ENCODE measurements at places on chromosomes 11 and 22.

DNA sequence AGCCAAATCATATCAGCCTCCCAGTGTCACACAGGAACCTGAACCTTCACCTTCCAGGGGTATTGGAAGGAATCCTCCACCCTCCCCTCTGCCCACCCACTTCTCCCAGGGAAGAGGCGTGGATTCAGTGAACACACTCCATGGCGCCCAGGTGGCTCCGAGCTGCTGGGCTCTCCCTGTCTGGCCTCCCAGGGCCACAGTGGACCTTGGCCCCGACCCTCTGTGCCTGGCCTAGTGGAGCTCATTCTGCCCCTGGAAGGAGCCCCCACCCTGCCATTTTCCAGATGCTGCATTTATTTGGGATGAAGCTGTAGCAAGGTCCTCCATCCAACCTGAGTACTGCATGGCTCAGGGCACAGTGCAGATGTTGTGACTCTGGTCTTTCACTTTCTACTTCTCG is 1340.1 kb downstream of the TBC1D22A start:
- no peak for DNase-seq

- DNase-seq, result no peak
These were observed 286.2 kb downstream of the GRM5 start for GRCh38 chr11:88779577-88779976.

DNA sequence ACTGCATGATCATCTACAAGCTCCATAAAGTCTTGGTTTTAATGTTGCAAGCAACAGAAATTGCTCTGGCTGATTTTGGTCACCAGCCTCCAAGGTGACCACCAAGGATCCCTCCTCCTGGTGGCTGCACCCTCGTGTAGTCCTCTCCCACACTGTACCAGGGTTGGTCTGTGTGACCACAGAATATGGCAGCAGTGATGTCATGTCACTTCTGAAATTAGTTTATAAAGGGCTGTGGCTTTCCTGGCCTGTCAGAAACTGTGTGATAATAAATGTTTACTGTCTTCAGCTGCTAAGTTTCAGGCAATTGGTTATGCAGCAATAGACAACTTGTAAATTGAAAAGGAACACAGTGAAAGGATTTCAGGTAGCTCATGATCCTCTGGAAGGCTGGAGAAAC is 5.3 kb upstream of the PRDM11 start:
- no peak for DNase-seq

DNA sequence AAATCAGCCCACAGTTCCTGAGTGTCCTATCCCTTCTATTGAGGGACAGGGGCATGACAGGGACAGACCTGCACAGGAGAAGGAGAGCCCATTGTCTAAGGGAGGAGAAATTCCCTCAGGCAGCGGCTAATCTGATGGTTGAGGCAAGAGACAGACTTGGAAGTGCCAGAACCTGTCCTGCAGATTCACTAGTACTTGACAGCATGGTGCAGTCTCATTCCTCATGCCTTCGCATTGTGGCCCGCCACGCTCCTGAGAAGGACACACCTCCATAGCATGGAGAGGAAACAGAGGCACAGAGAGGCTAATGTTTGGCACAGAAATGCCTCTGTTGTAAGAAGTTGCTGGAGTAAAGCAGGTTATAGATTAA is 3.2 kb downstream of the P2RY6 start:
- no peak for DNase-seq

GRCh38 chr11:106022795-106023275 is 795 bp upstream of the MSANTD4 start:
- DNase-seq, result no peak

GRCh38 chr11:120236169-120237107 is 3.5 kb upstream of the POU2F3 start:
- DNase-seq, result no peak

DNA sequence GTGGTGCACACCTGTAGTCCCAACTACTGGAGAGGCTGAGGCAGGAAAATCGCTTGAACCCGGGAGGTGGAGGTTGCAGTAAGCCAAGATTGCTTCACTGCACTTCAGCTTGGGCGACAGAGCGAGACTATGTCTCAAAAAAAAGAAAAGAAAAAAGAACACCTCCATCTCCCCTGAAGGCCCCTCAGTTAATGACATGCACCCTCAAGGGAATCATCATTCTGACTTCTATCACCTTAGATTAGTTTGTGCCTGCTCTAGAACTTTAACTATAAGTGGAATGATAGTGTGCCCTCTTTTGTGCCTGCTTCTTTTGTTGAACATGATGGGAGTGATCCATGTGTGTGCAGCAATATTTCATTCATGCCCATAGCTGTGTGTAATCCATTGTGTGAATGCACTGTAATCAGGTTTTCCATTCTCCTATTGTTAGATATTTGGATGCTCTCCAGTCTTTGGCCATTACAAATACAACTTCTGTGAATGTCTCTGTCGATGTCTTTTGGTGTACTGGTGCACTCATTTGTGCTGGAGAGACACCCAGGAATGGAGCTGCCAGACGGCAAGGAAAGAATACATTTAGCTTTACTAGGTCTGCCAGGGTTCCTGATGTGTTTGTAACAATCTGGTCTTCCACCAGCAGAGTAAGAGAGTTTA is 883 bp upstream of the VPREB3 start:
- no peak for DNase-seq
